Stimulated activated CD4-positive, alpha-beta T cell treated with anti-CD3 and anti-CD28 coated beads, Interleukin-1b, Interleukin-23, amount 100 ng/mL, for 1 hour (primary cell): ENCODE measurements at places on chromosomes 3 and 15.

- peak; percentile 23 for DNase-seq
These were observed 598 bp upstream of the SFMBT1 start for GRCh38 chr3:53046171-53047170.

DNA sequence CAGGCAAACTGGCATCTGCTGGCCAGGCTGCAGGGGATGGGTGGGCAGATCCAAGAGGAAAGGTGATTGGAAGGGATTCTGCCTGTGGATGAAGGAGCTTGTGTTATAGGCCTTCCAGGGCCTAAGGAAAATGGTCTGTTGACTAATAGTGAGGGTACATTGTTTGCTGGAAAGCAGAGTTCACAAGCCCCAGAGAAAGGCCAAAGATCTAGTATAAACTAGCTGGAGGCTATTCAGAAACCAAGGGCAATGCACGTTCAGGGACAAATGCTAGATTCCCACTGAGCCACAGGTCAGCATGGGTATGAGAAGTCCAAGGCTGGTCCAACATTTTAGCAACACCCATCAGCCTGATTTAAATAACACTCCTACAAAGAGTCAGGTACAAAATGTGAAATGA is 74.7 kb downstream of the FBN1 start:
- no peak for DNase-seq

DNA sequence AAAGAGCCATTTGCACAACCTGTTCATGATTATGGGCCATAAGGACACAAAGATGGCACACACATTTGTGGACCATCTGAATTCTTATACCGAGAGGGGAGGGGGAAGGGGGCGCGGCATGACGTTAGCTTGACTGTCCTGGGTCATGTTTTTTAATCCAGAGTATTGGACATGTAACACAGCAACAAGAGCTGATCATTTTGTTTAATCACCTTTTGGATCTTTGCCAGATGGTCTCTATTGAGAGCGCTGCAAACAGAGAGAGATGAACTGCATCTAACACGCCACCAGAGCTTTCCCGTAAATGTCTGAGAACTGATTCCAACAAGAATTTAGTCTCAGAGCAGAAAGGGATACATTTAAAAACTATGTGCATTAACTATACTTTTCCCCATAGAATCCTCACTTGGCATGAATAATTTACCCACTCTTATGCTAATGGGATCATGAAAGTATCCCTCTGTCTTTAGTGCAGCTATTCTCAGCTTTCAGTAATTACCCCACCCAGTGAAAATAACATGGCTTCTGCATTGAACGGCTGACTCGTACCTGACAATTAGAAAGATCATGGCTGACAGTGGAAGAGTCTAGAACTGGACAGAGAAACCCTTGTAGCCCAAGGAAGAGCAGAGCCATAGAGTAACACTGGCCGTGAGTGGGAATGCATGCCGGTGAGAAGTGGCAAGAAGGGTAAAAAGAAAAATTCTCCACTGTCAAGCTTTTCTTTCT is 22.6 kb downstream of the MEIS2 start:
- no peak for DNase-seq

GRCh38 chr3:12185172-12185710 is 26.5 kb upstream of the TIMP4 start:
- DNase-seq: no peak

- no peak for DNase-seq
These were observed 80.2 kb downstream of the ADAMTS17 start for GRCh38 chr15:100261302-100262240.

- DNase-seq: no peak
These were observed 101.7 kb downstream of the DAPK2 start for GRCh38 chr15:63944681-63944955.

GRCh38 chr3:62922326-62922725 is 47.1 kb upstream of the CADPS start:
- DNase-seq: no peak

- no peak for DNase-seq
These were observed 2.3 kb downstream of the SEMA4B start for GRCh38 chr15:90203473-90203872.

DNA sequence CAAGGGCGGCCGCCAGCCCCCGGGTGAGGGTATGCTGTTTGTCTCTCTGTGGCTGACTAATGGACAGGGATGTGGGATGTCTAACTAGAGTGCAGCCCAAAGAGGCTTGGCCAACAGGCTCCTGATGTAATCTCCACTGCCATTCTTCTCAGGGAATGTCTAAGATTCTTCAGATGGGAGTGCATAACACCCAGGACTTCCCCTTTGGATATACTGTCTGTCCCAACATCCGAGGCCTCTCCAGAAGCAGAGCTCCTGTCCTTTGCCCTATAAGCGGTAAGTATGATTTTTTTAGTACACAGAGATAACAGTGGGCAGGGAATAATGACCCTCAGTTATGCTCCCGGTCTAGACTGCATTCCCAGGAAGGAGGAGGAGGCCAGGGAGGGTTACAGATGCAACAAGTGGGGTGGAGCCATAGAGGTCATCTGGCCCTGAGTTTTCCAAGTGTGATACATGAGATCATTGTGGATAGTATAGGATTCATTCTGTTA is 62.5 kb upstream of the SLCO2A1 start:
- no peak for DNase-seq

DNA sequence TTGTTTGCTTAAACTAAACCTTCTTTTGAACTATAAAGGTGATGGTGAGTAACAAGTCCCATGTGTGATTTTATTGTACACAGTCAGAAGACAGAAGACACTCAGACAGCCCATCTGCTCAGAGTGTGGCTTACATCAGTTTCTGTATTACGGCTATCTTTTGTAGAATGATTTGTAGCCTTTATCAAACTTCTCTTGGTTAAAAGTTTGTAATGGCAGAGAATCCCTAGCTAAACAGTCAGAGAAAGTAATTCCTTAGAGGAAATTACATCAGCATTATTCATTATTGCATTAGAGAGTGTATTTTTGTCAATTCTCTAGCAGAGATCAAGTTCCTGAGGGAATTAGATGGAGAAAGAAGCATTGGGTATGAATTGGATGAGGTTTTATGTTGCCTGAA is 500.8 kb downstream of the CNTN4 start:
- no peak for DNase-seq

GRCh38 chr3:117350371-117350770 is 640.8 kb downstream of the TUSC7 start:
- no peak for DNase-seq

- no peak for DNase-seq
These were observed 233.9 kb upstream of the UBE2E2 start for GRCh38 chr3:22969276-22969675.
